GM23248 (cell line): ENCODE measurements at places on chromosomes 3 and 15. TPM values are rescaled to one million over a fixed set of nuclear protein-coding genes. Genes with fewer than 3 reads are reported as not detected.

DNA sequence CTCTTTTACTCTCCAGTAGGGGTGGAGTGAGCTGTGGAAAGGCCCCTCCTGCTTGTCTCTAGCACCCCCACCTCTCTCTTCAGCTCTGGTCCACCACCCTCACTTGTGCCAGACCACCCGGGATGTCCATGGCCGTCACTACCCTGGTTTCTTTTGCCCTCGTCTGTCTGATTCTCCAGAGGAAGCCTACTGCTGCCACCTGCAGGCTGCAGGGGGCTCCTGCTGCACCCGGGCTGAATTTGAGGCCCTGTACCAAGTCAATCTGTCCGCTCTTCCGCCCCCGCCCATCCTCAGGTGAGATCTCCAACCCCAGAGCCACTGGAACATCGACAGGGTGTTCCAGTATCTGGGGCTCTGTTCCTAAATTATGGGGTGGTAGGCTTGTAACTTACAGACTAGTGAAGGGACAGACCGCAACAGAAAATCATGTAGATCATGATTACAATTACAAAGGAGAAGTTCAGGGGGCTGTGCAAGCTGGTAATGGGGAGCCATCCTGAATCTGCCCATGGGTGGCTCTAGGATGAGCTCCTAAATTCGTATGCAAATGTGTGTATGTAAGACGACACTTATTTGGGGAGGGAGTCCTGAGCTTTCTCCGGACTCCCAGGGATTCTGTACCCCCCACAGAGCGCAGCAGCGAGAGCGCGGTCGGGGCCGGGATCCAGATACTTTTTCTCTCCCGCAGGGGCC lies 683 bp upstream of the UNC45A start:
- peak; percentile 87 for DNase-seq

- no peak for DNase-seq
These were observed 125.0 kb downstream of the PLD1 start for GRCh38 chr3:171685116-171685895.

- no peak for DNase-seq
These were observed 298.2 kb downstream of the KBTBD8 start for GRCh38 chr3:67296039-67296892.

GRCh38 chr3:190325923-190326322 lies 3.7 kb upstream of the CLDN1 start:
- peak; percentile 45 for DNase-seq

DNA sequence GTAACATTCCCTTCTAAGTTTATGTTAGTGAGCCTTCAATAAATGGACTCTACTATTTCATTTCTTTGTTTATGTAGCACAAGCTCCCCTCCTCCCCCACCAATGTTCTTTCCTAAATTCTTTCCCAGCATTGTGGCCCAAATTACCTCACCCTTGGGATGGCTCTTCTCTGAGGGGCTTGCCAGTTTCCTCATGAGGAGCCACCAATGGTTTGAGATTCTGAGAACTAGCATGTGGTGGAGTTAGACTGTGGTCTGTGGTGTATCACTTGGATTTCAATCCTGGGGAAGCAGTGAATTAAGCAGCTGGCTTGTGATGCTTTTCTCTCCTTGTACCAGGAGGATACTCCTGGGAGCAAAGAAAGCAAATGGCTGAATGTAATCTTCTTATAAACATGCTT lies 50.0 kb upstream of the NPHP3 start:
- no peak for DNase-seq

DNA sequence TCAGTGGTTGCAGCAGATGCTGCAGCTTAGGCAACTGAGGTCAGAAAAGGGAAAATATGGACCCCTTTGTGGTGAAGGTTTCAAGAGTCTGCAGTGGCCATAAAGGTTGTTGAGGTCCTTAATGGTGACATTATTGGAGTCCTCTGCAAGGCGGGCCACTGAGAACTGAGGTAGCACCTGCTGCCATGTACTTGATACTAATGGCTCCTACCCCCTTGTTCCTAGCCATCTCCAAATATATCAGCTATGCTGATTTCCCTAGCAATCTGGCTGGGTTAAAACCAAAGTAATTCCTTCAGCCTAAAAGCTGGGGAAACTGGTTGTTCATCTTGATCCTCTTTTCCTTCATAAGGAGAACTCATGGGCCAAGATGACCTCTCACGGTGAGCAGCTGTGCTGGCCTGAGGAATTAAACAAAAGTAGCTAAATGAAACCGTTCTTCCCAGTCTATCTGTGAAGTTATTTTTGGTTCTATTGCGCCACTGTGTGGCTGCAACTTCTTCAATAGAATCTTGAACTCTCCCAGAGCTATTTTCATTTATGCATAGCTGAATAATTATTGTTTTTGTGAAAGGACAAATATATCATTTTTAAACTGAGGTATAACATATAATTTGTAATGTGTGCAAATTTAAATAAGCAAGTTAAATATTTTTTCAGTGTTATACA lies 76.1 kb upstream of the PLSCR4 start:
- DNase-seq: peak; percentile 77

DNA sequence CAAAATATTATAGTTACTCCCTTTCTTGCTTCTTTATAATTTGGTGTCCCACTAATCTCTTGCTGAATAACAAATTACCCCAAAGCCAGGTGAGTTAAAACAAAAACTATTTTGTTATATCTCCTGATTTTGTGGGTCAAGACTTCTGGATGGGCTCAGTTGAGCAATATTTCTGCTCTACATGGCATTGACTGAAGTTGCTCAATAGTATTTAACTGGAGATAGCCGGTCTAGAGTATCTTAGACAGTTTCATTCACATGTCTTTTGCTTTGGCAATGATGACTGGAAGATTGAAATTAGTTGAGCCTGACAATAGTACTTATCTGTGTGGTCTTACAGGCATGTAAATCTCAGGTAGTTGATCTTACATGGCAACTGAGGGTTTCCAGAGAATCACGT lies 51.0 kb upstream of the TP63 start:
- DNase-seq: no peak

- DNase-seq: peak; percentile 42
These were observed 51.8 kb upstream of the DGKG start for GRCh38 chr3:186413615-186414415.

DNA sequence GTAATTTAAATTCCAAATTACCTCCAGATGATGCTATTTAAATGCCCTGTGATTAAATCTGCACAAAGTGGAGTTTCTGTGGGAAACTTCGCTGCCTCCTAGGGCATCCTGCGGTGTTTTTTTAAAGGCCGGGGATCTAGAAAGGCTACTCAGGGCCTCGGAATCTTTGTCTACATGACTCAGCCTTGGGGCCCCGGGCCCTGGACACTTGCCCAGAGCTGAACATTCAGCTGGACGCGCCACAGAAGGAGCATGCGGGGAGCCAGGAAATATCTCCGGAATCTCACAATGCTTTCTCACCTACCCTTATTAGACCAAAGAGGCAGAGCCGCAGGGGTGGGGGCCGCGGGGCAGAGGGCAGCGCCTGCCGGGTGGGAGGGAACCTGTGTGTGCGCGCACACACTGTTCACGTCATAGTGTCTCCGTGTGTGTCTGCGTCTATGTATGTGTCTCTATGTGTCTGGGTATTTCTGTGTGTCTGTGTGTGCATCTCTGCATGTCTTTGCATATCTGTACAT lies 145.5 kb upstream of the TPM1 start:
- peak; percentile 100 for DNase-seq

DNA sequence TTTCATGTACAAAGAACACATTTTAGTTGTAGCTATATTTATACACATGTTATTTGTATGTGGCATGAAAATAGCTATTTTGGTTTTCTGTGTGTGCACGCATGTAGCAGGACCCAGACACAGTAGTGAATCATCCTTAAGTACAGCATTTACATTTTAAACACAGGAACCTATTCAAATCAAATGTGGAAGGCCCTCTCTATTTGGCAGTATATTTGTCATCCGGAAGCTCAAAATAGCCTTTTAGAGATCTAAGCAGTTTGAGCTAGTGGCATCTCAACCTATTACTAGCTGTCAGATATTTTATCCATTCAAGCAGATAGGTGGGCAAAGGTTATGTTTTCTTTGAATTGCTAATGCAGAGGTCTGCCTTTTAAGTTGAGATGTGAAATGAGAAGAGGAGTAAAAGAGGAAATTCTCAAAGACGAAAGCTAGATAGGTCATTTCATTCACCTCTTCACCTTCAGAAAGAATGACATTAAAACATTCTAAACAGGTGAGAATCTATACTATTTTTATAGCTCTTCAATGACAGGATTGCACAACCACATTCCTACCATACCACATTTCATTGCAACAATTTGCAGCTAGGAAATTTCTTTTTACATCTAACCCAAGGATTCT lies 46.3 kb upstream of the TIPARP start:
- peak; percentile 39 for DNase-seq

DNA sequence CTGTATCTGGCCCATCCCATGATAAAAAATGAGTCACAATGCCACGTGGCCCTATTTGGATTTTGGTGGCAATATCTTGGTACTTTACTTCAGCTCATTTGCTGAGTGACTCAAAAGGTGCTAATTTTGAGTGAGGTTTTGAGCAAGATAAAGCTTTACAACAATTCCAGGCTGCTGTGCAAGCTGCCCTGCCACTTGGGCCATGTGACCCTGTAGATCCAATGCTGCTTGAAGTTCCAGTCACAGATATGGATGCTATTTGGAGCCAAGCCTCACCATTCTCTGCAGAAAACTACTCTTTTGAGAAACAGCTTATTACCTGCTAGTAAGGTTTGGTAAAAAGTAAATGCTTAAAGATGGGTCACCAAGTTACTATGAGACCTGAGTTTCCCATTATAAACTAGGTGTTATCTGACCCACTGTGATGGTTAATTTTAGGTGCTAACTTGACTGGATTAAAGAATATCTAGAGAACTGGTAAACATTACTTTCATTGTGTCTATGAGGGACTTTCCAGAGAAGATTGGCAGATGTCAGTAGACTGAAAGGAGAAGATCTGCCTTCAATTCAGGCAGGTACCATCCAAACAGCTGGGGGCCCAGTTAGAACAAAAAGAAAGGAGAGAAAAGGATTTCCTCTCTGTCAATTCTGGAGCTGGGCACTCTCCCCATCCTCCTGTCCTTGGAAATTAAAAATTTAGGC lies 1083.9 kb downstream of the DIPK2A start:
- no peak for DNase-seq

- no peak for DNase-seq
These were observed 62.1 kb downstream of the PRICKLE2 start for GRCh38 chr3:64163019-64163754.

GRCh38 chr15:39247574-39247973 lies 333.3 kb upstream of the THBS1 start:
- peak; percentile 84 for DNase-seq

DNA sequence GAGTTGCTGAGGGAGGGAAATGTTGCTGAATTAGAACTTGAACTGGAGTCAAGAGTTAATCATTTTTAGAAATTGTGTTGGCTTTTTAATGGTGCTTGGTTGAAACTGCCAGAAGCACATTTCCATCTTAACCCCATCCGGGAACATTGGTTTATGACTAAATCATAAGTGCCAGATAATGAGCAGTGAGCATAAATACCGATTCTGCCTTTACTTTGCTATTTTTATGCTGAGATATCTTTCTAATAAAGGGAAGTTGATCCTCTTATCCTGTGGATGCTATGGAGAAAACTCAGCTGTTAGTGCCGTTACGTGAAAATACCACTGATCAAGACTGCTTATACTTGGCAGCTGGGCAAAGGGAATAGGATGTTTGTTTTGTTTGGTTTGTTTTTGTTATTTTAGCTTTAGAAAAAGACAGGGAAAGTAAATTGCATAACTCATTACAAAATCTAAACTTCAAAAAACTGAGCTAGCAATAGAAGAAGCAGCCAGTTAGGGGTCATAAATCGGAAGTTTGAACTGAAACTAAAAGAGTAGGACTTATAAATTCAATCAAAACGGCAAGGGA lies 813.1 kb downstream of the NAALADL2 start:
- peak; percentile 43 for DNase-seq

DNA sequence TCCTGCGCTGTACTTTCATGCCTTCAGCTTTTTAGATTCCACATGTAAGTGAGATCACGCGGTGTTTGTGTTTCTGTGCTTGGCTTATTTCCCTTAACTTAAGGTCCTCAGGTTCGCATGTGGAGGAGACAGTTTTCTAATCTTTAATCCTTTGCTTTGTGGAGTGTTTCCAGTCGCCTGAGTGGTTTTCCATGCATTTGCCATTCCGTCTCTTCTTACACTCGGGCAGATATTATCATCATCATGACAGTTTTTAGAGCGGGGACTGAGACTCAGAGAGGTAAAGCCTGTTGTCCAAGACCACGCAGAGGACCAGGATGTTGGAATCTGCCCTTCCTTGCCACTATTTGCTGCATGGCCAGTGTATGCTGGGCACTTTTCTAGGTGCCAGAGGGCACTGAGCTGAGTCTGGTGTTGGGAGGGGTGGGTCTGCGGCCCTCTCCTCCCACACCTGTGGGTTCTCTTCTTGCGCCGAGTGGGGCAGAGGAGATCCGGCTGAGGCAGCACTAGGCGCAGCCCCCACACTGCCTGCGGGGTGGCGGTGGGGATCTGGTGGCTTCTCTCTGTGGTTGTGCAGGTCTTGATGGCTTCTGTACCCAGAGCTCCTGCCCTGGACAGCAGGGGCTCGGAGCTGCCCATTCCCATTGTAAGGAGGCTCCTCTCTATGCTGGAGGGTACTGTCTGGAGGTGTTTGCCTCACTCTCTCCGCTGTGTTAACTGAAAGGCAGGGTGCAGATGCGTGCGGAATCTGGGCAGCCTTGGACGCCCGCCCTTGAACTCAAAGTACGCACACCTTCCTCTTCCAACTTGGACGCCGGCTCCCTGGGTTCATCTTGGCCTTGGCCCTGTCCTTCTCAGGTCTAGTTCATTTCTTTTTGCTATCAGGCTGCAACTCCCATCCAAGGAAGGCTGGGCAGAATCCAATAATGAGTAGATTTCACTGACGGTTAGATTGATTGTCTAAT lies 156.0 kb upstream of the RGMA start:
- DNase-seq: no peak

- DNase-seq: peak; percentile 73
These were observed 22.3 kb upstream of the SACM1L start for GRCh38 chr3:45666757-45667431.

GRCh38 chr3:195866686-195867511 lies 41.5 kb downstream of the TNK2 start:
- DNase-seq: no peak

DNA sequence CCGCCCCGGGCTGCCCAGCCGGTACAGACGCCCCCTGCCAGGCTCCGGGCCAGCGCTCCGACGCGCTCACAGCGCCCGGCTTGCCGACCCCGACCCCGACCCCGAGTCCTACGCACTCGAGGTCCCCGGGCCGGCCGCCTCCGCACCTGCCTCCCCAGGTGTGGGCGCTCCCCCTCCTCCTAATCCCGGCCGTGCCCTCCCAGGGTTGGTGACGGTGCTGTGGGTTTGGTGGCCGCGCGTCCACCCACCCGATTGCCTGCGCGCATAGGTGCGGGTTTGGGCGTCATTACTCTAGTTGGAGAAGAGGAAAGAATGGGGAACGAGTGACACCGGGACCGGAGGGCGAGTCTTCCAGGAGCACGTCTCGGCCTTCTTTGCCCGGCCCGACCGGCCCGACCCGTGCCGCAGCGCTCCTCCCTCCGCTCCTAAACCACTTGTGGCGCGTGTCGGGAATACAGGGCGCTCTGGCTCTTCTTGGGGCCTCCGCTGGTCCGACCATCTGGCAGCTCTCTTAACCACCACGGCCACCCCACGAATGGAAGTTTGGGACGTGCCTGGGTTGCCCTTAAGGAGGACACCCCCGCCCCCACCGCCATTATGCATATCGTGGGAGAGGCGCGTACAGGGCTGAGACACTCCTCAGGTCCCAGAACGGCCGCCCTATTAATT lies 810 bp upstream of the THRB start:
- DNase-seq: peak; percentile 59

- DNase-seq: no peak
These were observed 157.2 kb downstream of the DCLK3 start for GRCh38 chr3:36606871-36607765.

TEX55 gene
- total RNA-seq: not detected in 2 replicates

RASA2 gene
- total RNA-seq: 18.8 and 21.0 TPM in 2 replicates

ECE2 gene
- total RNA-seq: not detected in 2 replicates

CCDC39 gene
- total RNA-seq: not detected in 2 replicates
